Hematopoietic multipotent progenitor cell treated with erythropoietin and hydrocortisone succinate and interleukin-3 and kit ligand, for 4 days (in vitro differentiated cells): ENCODE measurements at places on chromosomes 5 and 9.

DNA sequence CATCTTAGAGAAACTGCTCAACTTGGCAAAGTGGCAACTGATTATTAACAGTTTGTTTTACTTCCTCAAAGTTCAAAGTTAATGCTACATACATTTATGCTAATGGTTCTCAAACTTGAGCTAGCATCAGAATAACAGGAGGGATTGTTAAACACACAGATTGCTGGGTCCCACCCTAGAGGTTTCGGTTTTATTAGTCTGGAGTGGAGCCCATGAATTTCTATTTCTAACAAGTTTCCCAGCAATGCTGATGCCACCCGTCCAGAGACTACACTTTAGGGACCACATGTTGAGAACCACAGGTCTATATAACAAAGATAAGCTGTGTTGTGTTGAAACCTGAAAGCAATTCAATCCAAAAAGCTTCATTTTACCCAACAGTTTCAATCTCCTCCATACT is 95.3 kb downstream of the FBXW11 start:
- peak; percentile 47 for DNase-seq

DNA sequence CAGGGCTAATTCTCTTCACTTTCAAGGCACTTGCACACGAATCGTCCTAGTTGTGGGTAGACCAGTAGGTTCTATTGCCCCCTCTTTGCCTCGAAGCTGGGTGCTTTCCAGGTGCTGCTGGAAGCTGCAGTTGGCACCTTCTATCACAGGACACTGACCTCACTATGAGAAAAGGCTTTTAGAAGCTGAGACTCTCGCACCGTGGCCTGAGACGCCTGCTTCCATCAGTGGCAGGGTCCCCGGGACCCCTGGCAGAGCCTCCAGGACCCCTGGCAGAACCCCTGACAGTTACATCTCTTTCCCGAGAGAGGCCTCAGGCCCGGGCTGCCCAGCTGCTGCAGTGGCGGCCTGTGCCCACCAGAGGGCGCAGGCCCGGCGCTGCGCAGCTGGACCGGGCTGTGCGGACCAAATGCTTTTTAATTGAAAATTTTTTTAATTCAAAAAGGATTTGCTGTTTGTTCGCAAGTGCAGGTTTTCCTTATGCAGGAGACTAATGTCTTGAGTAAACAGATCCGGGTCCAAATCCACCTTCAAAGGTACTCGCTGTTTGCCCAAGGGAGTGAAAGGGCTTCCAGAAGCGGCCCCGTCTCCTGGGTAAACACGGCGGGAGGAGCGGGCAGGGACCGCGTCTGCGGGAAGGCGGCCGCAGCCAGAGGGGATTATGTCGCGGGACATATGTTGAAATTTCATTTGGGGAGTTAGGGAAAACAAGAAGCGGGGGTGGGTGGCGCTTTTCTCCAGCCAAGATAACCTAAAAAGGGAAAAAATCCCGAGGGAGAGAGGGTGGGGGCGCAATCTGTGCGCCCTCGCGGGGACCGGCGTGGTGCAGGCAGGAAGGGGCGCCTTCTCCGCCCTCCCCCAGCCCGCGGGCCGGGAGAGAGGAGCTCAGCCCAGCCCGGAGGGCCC is 114.5 kb upstream of the LMX1B start:
- DNase-seq: peak; percentile 62

DNA sequence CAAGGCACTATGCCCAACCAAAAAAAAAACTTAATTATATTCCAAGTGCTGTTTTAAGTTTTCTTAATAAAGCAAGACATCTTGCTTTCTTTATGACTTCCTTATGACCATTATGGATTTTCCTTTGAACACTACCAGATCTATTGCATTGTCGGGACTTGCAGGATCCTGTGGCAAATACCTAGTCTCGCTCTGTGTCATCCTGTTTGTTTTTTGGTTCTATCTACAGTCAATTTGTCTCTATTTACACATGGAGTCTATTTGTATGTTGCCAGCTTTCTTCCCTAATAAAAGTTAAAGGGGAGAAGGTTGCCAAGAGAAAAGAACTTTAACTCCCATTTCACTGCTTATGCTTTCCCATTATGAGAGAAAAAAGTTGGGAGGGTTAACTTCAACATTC is 4.9 kb downstream of the HINT1 start:
- DNase-seq: no peak

DNA sequence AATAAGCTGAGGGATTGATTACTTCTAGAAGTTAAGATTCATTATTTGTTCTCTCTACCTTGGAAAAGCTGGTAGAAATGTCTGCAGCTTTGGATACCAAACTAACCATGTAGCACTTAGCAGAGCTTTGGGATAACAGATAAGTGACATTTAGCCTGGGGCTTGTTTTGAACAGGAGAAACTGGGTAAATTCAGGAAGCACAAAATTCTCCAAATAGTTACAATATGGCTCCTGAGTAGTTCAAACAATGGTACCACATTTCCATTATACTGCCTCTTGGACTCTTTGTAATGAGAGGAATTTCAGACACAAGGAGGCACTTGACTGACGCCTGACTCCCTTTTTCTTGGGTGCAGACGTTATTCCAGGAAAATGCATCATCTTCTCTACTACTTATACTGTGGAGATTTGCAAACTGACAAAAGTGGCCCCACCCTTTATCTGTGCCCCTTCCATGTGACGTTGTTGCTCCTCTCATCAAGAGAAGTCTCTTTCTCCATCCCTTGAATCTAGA is 22.5 kb downstream of the PRUNE2 start:
- DNase-seq: no peak

- no peak for DNase-seq
Measured at GRCh38 chr5:89572696-89573095, 689.7 kb upstream of the MEF2C start.
